ENCODE measurements at places on chromosomes 3 and 15. TPM values are rescaled to one million over a fixed set of nuclear protein-coding genes. Genes with fewer than 3 reads are reported as not detected.

RARB gene
- 13.4 TPM for total RNA-seq

GPR27 gene
- 0.65 TPM for total RNA-seq

LMCD1 gene
- total RNA-seq = 208 TPM

TTLL13 gene
- total RNA-seq = 0.13 TPM

IDH2 gene
- total RNA-seq = 79.3 TPM

DNAH12 gene
- 0.13 TPM for total RNA-seq
